ENCODE measurements at places on chromosomes 2 and 18. TPM values are rescaled to one million over a fixed set of nuclear protein-coding genes. Genes with fewer than 3 reads are reported as not detected.

The CCDC88A gene
- 25.5 TPM for total RNA-seq

The LAMA3 gene
- total RNA-seq, result 2.8 TPM

The ZAP70 gene
- total RNA-seq, result under 0.01 TPM

The QPCT gene
- total RNA-seq, result 0.60 TPM

The CD8B gene
- total RNA-seq, result not detected

The TSPYL6 gene
- not detected for total RNA-seq

The HOXD12 gene
- total RNA-seq, result not detected

The FMNL2 gene
- 48.4 TPM for total RNA-seq

The CRYGD gene
- total RNA-seq, result not detected

The CLASP1 gene
- total RNA-seq, result 31.9 TPM

The DAW1 gene
- total RNA-seq, result 0.20 TPM

The SOS1 gene
- total RNA-seq, result 7.3 TPM

The ACP1 gene
- 87.2 TPM for total RNA-seq

The COL4A4 gene
- under 0.01 TPM for total RNA-seq

The PDE1A gene
- 3.0 TPM for total RNA-seq

The SPC25 gene
- total RNA-seq, result 2.8 TPM

The FOXD4L1 gene
- total RNA-seq, result under 0.01 TPM

The VAMP5 gene
- 85.9 TPM for total RNA-seq

The OR6B2 gene
- total RNA-seq, result not detected

The ERICH2 gene
- not detected for total RNA-seq

The FEV gene
- not detected for total RNA-seq

The SCYGR7 gene
- not detected for total RNA-seq

The RFTN2 gene
- 13.3 TPM for total RNA-seq

The TNFRSF11A gene
- 18.7 TPM for total RNA-seq

The OTOF gene
- 8.1 TPM for total RNA-seq
